Stimulated activated CD8-positive, alpha-beta memory T cell treated with anti-CD3 and anti-CD28 coated beads, Interleukin-4, amount 100 ng/mL, for 1 hour (primary cell): ENCODE measurements at places on chromosomes 16 and 17.

DNA sequence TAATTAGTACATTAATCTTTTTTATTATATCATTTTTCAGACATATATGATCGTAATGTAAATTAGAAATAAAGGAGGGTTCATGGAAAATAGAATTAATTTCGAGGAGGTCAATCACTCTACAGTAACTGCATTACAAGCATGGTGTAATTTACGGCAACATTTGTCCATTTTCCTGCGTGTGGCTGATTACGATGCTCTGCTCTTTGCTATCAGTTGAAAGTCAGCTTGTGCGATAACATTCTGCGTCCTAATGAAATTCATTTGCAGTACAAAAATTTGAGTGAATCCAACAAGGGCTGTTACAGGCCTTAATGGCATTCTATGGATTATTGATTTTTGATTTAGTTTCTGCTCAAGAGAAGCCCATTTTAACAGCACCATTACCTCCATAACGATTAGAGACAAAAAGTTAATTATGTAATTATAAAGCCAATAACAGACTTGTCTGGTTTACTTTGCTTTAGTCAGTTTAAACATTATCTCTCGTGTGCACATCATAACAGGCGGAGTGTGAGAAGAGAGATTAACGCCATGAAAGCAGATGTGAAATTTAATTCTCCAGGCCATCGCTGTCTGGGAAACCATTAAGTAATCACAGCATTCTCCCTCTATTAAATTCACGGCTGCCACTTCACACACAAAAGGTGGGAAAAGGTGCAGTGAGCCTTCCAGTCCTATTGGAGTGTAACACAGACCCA lies 256.4 kb upstream of the IRX3 start:
- DNase-seq, result no peak

DNA sequence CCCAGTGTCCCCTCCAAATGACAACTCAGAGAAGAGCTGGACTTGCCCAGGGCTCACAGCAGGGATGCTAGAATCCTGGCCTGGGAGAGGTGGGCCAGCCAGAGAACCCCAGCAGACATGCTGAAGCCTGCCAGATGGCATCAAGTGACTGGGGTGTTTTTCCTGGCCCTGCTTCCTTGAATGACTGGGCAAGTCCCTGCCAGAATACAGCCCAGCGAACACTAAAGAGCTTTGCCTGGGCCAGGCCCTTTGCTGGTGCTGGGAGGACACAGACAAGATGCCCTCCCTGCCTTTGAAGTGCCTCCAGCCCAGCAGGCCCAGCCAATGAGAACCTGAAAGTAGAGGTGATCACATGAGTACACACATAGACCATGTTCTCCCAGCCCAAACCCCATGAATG lies 11.5 kb downstream of the ZNF319 start:
- DNase-seq, result no peak

DNA sequence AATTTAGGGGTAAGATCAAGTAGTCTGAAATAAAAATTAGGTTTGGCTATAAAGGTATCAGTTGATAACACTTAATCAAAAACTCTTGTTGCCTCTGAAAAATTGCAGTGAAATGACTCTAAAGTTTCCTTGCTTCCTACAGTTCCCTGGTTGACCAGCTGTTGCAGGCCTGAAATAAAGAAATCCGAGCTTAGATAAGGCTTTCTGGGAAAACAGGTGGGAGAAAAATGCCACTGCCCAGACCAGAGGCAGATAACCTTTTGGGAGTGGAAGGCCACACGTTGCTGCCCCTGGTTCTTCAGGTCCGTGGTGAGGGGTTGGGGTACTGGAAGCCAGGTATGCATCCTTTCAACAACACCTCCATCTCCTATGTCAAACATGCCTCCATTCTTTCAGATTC lies 111.3 kb downstream of the HS3ST3A1 start:
- DNase-seq, result no peak

- DNase-seq, result no peak
These were observed 79.1 kb upstream of the C16orf82 start for GRCh38 chr16:26987597-26988010.

GRCh38 chr16:89765292-89765830 lies 44.0 kb downstream of the ZNF276 start:
- DNase-seq, result no peak

GRCh38 chr17:77676237-77676661 lies 282.3 kb upstream of the TNRC6C start:
- DNase-seq, result no peak

DNA sequence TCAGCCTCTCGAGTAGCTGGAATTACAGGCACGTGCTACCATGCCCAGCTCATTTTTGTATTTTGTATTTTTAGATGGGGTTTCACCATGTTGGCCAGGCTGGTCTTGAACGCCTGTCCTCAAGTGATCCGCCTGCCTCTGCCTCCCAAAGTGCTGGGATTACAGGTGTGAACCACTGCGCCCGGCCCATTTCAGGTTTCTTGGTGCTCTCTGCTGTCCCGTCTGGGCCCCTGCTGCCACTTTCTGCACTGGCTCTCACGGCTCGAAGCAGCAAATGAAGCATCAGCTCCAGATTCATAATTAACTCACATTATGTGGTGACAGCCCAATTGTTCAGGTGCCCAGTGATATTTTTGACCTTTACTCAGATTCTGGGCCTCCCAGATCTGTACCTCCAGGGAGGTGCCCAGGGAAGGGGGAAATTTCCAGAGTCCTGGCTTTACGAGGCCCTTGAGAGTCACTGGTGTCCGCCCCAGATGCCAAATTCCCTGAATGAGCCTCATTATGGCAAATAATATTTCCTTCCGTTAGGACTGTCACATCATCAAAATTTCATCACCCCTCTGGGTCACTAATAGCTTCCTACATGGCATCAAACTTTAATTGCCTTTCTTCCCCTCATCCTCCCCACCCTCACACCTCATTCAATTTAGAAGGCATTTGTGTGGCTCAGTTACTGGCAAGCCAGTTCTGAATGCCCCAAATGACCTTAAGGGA lies 9.0 kb downstream of the SDK2 start:
- no peak for DNase-seq

- no peak for DNase-seq
These were observed 1.1 kb downstream of the MLYCD start for GRCh38 chr16:83899978-83900377.

DNA sequence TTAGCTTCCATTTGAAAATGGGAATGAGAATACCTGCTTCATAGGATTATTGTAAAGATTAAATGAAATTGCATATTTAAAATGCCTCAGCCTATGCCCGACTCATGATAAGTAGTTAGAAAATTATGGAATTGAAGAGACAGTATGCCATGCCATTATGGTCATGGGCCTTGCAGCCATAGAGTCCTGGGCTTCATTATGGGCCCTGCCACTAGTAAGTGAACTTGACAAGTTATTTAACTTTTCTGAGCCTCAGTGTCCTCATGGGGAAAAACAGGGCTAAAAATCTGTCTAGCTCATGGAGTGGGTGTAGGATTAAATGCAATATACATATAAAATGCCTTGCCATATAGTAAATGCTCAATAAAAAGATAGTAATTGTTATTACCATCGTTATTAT lies 133.2 kb downstream of the NPIPB5 start:
- DNase-seq, result no peak

DNA sequence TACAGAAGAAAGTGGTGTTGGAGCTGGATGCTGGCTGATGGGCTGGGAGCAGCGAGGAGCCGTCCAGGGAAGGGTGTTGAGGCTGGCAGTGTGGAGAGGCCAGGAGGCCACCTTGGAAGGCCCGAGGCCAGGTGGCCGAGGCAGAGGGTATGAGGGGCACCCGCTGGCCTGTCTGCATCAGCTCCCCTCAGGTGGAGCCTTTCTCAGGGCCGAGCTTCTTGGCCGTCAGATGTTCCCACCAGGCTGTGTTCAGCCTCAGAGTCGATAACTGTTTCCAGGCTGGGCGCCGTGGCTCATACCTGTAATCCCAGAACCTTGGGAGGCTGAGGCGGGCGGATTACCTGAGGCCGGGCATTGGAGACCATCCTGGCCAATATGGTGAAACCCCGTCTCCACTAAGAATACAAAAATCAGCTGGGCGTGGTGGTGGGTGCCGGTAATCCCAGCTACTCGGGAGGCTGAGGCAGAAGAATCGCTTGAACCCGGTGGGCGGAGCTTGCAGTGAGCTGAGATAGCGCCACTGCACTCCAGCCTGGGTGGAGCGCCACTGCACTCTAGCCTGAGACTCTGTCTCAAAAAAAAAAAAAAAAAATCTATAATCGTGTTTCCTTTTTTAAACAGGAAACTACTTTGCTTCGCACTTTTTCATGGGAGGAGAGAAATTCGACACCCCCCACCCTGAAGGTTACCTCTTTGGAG lies 25.3 kb downstream of the MGRN1 start:
- no peak for DNase-seq

GRCh38 chr16:79897453-79898146 lies 297.1 kb upstream of the MAF start:
- DNase-seq, result no peak

- no peak for DNase-seq
These were observed 9.2 kb upstream of the ALDOC start for GRCh38 chr17:28585851-28586250.

DNA sequence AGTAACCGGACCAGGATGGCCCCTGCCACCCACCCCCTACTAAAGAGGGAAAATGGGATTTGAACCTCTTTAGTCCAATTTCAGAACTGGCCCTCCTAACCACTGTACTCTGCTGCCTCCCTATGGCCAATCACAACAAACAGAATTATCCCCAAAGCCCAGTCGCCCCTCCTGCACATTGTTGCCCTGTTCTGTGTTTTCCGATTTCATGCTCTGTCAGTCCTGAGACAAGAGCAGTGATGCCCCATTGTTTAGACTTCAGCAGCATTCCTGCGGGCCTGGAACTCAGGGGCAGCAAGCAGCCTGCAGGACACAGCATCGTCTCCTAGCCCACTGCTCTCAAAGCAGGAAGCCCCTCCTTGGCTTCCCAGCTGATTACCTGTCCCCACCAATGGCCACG lies 20.5 kb upstream of the KLHL11 start:
- no peak for DNase-seq
